ENCODE measurements at places on chromosomes 12 and 14.

- no peak for DNase-seq
These were observed 23.8 kb upstream of the COX6A1 start for GRCh38 chr12:120413901-120414695.

DNA sequence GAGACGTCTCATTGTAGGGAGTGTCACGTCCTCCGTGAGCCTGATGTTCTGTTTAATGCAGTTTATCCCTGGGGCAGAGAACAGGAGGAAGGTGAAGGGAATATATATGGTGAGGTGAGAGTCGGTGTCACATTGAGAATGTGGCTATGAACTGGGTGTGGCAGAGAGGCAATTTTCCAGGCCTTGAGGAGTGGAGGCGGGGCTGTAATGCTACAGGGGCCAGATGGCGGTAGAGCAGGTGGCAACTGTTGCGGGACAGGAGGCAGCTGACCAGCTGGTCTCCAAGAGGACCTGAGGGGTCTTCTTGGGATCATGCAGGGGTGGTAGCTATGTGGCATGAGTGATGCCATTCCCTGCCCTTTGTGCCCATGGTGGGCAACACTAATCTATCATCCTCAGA, 59.6 kb downstream of the CACNA1C start:
- no peak for DNase-seq

- no peak for DNase-seq
These were observed at the start of gene OTOGL for GRCh38 chr12:80099259-80099658. TSS of gene OTOGL (plus strand) at chr12:80099537. CDS start at chr12:80209432, 109,895 bp downstream.

GRCh38 chr12:81570234-81570633, 188.9 kb downstream of the PPFIA2 start:
- DNase-seq: no peak

DNA sequence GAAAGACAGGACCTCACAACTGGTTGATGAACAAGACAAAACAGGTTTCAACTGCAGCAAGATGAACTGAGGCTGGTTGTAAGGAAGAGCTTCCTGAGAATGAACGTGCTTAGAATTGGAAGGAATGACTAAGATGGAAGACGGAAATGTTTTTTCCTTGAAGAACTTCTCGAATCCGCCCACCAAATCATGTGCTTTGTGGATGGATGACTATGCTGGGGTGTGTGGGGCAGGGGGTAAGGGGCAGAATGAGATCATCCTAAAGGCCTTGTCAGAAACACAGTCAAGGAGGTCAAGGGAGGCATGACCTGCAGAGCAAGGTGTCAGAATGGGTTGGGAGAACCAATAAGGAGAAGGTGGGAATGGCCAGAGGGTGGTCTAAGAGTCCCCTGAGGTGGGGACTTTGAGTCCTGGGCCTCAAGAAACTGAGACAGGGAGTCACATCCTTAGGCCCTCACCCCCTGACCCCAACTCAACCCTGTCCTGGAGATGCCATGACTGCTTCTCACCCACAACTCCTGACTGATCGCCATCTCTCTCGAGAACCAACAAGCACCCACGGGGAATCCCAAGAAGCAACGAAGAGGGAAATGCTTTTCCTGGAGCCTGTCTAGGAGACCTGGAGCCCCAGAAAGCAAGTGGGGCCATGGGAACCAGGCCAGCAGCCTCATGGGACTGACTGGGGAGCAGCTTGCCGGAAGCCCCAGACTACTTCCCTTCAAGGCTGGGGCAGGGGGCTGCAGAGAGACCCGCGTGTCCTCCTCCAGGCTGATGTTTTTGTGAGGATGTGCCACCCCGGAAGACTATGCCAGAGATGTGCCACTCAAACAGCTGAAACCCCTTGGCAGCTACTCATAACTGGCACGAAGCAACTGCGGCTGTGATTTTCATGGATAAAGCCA, 84.0 kb downstream of the ACTN1 start:
- peak; percentile 16 for DNase-seq

DNA sequence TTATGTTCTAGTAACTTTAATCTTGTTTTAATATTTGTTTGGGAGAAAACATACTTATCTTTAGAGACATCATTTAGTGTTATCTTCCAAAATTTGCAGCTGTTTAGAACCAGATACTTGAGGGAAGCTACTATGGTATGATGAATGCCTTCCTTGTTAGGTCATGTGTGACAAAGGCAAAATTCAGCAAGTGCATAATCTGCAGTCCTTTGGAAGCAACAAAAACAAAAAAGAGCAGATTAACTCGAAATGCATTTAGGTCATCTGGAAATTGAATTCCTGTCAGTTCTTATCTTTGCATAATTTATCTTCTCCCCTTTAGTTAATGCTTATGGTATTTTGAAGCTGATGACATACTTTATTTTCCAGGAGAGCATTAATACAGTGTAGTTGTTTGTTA, 3.5 kb downstream of the FBXO34 start:
- DNase-seq: peak; percentile 53

DNA sequence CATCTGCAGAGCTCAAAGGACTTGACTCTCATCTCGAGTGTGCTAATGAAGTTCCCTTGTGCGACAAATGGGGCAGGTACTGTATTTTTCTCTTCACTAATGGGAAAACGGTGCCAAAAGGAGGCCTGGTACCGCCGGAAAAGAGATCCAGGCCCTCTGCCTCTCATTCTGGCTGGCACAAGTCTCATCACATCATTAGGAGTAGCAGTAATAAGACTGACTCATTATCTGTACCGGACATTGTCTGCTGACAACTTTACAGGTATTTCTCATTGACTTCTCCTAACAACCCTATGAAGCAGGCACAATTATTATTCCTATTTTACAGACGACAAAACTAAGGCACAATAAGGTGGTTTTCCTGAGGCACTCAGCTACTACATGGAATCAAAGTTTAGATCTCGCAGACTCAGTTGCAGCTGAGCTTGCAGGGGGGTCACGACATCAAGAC, 668 bp downstream of the APPL2 start:
- peak; percentile 51 for DNase-seq

GRCh38 chr12:52323416-52324152, 2.4 kb upstream of the KRT83 start:
- no peak for DNase-seq

DNA sequence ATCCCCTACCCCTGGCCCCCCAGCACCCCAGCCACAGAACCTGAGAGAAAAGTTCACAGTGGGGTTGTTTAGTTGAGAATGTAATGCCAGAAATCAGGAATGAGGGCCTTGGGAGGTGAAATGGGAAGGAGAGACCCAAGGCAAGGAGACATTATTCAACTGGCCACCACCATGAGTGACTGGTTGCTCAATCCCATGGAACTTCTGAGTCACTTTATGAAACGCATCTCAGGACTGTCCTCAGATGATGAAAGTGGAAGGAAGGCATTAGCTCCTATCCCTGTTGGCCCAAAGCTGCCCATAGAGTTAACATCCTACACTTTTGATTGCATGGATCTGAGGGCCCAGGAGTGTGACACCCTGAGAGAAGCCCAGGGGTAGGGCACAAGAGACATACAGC, 25.4 kb upstream of the TCL1A start:
- no peak for DNase-seq

DNA sequence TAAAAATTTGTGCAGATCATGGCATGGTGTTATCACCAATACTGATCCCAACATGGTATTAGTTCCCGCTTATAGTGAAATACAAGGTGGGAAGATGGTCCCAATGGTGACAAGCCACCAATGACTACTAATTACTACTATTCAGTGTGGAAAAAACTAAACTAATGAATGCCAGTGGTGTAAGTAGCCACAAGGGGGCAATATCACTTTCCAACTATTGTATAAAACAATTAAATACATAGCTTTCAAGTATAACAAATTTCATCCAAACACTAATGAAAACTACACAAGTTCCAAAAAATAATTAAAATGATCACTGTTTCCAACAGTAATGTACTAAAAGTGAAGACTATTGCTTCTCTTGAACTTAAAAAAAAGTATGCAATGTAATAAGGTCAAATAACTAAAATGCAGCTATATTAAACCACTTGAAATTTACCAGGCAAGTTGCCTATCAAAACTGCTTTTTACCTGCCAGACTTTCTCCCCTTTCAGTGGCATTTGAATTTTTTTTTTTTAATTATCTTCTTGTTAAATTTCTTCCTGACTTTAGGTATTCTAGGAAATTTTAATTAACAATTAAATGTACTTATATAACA, 58.0 kb downstream of the PAPLN start:
- DNase-seq: peak; percentile 86

- no peak for DNase-seq
These were observed 80.2 kb downstream of the RMST start for GRCh38 chr12:97542666-97543280.

DNA sequence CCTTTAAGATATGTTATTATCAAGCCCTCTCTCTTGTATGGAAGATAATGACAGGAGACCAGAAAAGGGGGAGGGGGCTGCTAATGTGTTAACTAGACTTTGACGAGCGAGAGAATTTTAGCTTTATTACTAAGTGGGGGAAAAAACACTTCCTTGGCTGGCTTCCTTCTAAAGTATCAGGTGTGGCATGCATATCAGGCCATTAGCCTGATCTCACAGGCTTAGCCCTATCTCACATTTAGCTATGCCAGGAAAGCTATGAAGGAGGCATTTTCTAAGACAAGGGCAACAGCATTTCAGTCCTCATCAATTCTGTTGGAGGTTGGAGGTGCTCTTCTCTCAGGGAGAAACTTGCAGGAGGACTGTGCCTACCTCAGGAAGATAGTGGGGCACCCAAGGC, 9.9 kb downstream of the SSPN start:
- DNase-seq: no peak

DNA sequence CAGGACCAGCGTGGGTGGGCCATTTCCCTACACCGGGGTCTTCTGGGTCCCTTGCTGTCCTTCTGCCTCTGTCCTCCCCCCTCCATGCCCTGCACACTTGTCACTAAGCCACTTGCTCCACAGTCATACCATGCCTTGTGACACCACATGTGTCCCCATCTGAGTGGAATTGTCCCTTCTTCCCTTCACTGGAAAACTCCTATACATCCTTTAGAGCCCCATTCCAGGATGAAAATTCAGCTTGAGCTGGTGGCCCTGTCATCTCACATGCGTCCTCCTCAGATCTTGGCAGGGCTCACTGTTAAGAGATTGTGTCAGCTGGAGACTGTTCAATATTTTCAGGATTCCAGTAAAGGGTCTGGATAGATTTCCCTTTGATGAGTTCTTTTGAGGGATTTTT, 87.4 kb downstream of the DNAH10 start:
- DNase-seq: no peak

GRCh38 chr12:13095266-13095995, 8.0 kb downstream of the GSG1 start:
- no peak for DNase-seq

GRCh38 chr12:110778833-110779577, 36.3 kb upstream of the PPP1CC start:
- no peak for DNase-seq

- DNase-seq: no peak
These were observed 798 bp upstream of the RASAL1 start for GRCh38 chr12:113136128-113136989.

DNA sequence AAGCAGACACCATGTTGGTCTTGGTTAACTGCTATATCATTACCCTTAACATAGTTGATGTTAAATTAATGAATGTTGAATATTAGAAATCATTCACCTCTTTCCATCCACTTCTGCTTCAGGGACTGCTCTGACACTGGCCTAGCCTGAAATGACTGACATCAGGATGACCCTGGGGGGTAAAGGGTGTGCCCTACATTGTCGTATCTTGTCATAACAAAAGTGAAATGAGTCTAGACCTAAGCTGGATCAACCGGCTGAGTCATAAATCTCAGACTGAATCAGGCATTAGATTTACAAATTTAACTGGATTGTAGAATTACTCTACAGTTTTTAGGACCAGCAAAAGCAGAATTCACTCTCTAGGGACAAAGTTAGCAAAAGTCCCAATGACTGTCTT, 35.3 kb downstream of the KICS2 start:
- peak; percentile 36 for DNase-seq

DNA sequence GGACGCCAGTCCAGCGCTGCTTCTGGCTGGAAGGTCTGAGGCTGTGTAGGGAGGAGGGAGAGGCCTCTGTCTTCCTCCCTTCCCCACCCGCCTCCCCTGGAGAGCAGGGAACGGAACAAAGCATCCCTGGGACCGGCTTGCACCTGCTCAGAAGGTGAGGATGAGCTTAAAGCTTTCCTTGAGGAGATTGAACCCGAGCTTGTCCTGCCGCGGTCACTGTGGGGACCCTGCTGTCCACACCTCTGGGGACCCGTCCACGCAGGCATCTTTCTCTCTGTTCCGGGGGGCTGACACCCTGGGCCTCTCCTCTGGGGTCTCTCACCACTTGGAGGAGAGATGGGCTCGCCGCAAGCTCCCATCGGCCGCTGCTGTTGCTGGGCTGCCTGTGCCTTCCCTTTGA, 33.2 kb upstream of the SFSWAP start:
- DNase-seq: no peak

GRCh38 chr12:106685381-106685780, 89.1 kb upstream of the RIC8B start:
- DNase-seq: no peak

DNA sequence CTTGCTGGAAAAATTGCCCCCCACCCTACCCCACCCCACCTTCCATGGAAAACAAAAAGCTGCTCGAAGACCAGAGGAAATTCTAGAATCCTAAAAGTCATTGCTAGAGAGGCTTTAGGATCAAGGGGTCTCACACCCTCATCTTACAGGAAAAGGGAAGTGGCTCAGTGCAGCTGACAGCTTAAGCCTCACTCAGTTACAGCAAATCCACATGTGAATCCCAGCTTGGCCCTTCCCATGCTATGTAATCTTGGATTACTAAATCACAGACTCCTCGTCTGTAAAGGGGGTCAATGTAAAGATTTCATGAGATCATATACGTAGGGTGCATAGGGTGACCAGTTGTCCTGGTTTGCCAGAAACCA, 25.9 kb downstream of the CMKLR1 start:
- DNase-seq: no peak

GRCh38 chr12:4701395-4702190, 18.6 kb upstream of the GALNT8 start:
- no peak for DNase-seq

- no peak for DNase-seq
These were observed 8.5 kb upstream of the PLEKHH1 start for GRCh38 chr14:67524634-67524963.

- DNase-seq: peak; percentile 26
These were observed 106.3 kb downstream of the LRIG3 start for GRCh38 chr12:58814036-58814435.

- no peak for DNase-seq
These were observed 10.2 kb downstream of the GNG2 start for GRCh38 chr14:51870606-51871005.

- no peak for DNase-seq
These were observed 1.6 kb downstream of the ZFYVE26 start for GRCh38 chr14:67814821-67815220.

Measured in adipocyte (in vitro differentiated cells).